Activated CD4-positive, alpha-beta T cell treated with anti-CD3 and anti-CD28 coated beads for 36 hours (primary cell): ENCODE measurements at places on chromosomes 11 and 22. TPM values are rescaled to one million over a fixed set of nuclear protein-coding genes. Genes with fewer than 3 reads are reported as not detected.

SESN3 gene
- 8.4 TPM for total RNA-seq

APOL6 gene
- total RNA-seq, result 34.3 TPM

SAA4 gene
- total RNA-seq, result not detected

APOA5 gene
- total RNA-seq, result not detected
